ENCODE measurements at places on chromosomes 2 and 18. TPM values are rescaled to one million over a fixed set of nuclear protein-coding genes. Genes with fewer than 3 reads are reported as not detected.

DNA sequence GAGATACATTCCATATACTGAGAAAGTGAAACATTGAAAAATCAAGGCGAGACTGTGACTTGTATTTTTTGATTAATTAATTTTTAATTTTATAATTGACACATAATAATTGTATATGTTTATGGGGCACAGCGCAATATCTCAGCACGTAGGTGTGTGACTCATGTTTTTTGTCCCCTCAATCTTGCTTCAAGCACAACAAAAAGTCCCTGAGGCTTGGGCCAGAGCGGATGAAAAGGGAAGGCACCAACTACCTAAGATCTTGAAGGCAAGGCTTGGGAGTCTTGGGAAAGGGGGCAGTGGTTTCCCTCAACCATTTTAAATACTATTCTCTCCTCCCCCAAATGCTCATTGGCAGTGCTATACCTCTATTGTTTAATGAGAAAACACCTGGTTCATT lies 9.9 kb downstream of the SGPP2 start:
- H3K4me1 ChIP-seq: peaks cover 9% of the 10 kb centered on the region
- DNase-seq: no peak
- no peaks in the 10 kb centered on the region for H3K36me3 ChIP-seq
- no peaks in the 10 kb centered on the region for H3K27me3 ChIP-seq
- H3K27ac ChIP-seq: no peak overlapping the region
- H3K4me3 ChIP-seq: no peak overlapping the region

GRCh38 chr2:60054571-60055340 lies 498.7 kb downstream of the BCL11A start:
- no peak for DNase-seq
- no peak overlapping the region for H3K4me3 ChIP-seq
- no peaks in the 10 kb centered on the region for H3K36me3 ChIP-seq
- H3K27me3 ChIP-seq: no peaks in the 10 kb centered on the region
- H3K4me1 ChIP-seq: no peaks in the 10 kb centered on the region
- H3K27ac ChIP-seq: no peak overlapping the region

- no peak overlapping the region for H3K4me3 ChIP-seq
- no peaks in the 10 kb centered on the region for H3K36me3 ChIP-seq
- H3K4me1 ChIP-seq: no peaks in the 10 kb centered on the region
- H3K27me3 ChIP-seq: no peaks in the 10 kb centered on the region
These were observed 137.5 kb upstream of the CHAC2 start for GRCh38 chr2:53630026-53630606.

GRCh38 chr18:52345428-52345827 lies 5.4 kb downstream of the DCC start:
- no peaks in the 10 kb centered on the region for H3K4me1 ChIP-seq
- no peaks in the 10 kb centered on the region for H3K36me3 ChIP-seq
- DNase-seq: no peak
- peaks cover 17% of the 10 kb centered on the region for H3K27me3 ChIP-seq
- no peak overlapping the region for H3K4me3 ChIP-seq

- H3K27me3 ChIP-seq: no peaks in the 10 kb centered on the region
- H3K36me3 ChIP-seq: no peaks in the 10 kb centered on the region
- DNase-seq: no peak
- no peak overlapping the region for H3K4me3 ChIP-seq
These were observed 38.1 kb downstream of the FER1L5 start for GRCh38 chr2:96680561-96681141.

- H3K4me3 ChIP-seq: no peak overlapping the region
- no peaks in the 10 kb centered on the region for H3K4me1 ChIP-seq
- DNase-seq: no peak
- H3K27ac ChIP-seq: no peak overlapping the region
- no peaks in the 10 kb centered on the region for H3K36me3 ChIP-seq
These were observed 65.6 kb downstream of the COL5A2 start for GRCh38 chr2:189113963-189114362.

DNA sequence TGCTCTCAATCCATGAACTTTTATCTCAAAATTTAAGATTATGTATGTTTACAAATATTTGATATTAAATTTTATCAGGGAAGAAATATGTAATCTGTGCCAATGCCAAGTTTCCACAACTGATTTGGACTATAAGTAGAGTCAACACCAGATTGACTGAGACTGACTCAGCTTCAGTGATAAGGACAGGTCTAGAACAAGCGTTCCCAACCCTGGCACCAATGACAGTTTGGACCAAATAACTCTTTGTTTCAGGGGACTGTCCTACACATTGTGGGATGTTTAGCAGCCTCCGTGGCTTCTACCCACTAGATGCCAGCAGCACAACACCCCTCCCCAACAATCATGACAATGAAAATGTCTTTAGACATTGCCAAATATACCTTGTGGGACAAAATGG lies 165.3 kb downstream of the THADA start:
- H3K27ac ChIP-seq: no peak overlapping the region
- H3K36me3 ChIP-seq: no peaks in the 10 kb centered on the region
- H3K27me3 ChIP-seq: no peaks in the 10 kb centered on the region
- no peak overlapping the region for H3K4me3 ChIP-seq

DNA sequence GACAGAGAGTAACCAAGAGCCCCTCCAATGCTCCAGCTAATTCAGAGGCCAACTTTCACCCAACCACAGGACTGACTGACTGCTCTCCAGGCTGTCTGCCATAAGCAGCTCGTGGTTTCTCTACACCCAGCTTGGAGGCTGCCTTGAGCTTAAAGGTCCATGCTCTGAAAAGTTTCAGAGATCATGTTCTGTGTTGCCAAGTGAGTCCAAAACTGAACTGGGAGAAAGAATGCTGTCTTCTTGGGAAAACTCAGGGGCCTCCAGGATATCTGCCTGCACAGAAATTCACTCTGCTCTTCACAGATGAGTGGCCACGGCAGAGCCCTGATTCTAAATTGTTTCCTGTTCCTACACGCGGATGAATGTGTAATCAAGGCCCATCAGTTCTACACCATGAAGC lies 51.1 kb downstream of the LPIN2 start:
- peak overlapping the region; percentile 81 for H3K27ac ChIP-seq
- DNase-seq: no peak
- H3K36me3 ChIP-seq: no peaks in the 10 kb centered on the region
- no peak overlapping the region for H3K4me3 ChIP-seq
- peaks cover 70% of the 10 kb centered on the region for H3K4me1 ChIP-seq
- H3K27me3 ChIP-seq: no peaks in the 10 kb centered on the region

DNA sequence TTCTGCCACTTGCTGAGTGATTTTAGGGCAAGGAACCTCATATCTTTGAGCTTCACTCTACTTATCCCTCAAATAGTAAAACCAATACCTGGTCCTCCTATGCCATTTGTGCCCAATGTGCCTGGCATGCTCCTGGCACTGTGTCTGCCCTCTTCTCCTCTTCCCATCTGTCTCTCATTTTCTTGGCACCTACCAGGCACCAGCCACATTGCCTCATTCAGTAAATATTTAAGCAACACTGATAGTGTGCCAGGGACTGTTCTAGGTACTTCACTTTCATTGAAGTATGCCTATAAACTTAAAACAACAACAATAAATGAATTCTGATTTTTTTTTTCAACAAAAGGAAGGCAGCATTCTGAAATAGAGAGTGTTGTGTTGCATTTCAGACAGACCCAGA lies 15.1 kb upstream of the BOD1L2 start:
- H3K36me3 ChIP-seq: no peaks in the 10 kb centered on the region
- no peaks in the 10 kb centered on the region for H3K4me1 ChIP-seq
- no peak overlapping the region for H3K27ac ChIP-seq
- no peak for DNase-seq

- DNase-seq: peak; percentile 55
- no peaks in the 10 kb centered on the region for H3K4me1 ChIP-seq
These were observed 281.1 kb downstream of the GALR1 start for GRCh38 chr18:77530732-77531131.

DNA sequence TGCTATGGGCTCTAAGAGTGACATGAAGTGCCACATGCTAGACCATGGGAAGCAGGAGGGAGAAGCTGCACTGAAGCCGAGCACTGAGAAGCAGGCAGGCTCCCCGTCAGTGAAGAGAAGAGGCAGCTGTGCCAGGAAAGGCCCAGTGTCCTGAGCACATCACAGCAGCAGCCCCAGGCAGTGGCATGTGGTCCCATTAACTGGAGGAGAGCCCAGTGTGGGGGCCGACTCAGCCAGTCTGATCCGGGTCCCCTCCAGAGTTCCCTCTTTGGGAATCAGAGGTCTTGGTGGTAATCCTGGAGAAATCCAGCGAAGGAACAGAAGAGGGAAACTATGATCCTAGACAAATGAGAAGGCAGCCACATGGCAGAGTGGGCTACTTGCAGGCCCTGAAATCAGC lies 96.7 kb upstream of the ACAA2 start:
- no peaks in the 10 kb centered on the region for H3K36me3 ChIP-seq
- DNase-seq: no peak
- H3K4me3 ChIP-seq: no peak overlapping the region
- no peaks in the 10 kb centered on the region for H3K27me3 ChIP-seq
- H3K27ac ChIP-seq: no peak overlapping the region
- no peaks in the 10 kb centered on the region for H3K4me1 ChIP-seq

- no peaks in the 10 kb centered on the region for H3K36me3 ChIP-seq
- no peak overlapping the region for H3K4me3 ChIP-seq
- no peaks in the 10 kb centered on the region for H3K4me1 ChIP-seq
These were observed 70.2 kb upstream of the SH3BP4 start for GRCh38 chr2:234881413-234882241.

DNA sequence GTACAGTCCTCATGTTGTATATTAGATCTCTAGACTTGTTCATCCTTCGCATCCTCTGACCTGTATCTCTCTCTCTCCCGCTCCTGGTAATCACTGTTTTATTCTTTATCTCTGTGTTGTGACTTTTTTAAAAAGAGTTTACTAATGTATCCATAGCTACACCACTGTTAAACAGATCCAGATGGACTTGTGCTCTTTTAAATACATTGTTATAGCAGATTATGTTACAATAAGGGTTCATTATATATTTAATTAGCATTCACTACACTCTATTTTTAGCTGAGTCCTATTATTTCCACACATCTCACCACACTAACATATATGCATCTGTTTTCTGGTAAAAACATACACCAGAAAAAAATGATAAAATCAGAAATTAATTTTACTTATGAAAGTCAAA lies 90.5 kb downstream of the RBM43 start:
- DNase-seq: no peak
- no peak overlapping the region for H3K4me3 ChIP-seq
- H3K27ac ChIP-seq: no peak overlapping the region
- no peaks in the 10 kb centered on the region for H3K27me3 ChIP-seq

GRCh38 chr2:65277791-65278483 lies 50.3 kb downstream of the ACTR2 start:
- H3K27ac ChIP-seq: peak overlapping the region; percentile 71
- H3K4me1 ChIP-seq: peaks cover 34% of the 10 kb centered on the region
- peaks cover 19% of the 10 kb centered on the region for H3K36me3 ChIP-seq
- no peak overlapping the region for H3K4me3 ChIP-seq
- DNase-seq: peak; percentile 70

GRCh38 chr2:51903728-51904127 lies 871.8 kb upstream of the NRXN1 start:
- no peaks in the 10 kb centered on the region for H3K36me3 ChIP-seq
- no peak overlapping the region for H3K4me3 ChIP-seq
- no peak for DNase-seq
- H3K27ac ChIP-seq: no peak overlapping the region
- no peaks in the 10 kb centered on the region for H3K27me3 ChIP-seq
- no peaks in the 10 kb centered on the region for H3K4me1 ChIP-seq

DNA sequence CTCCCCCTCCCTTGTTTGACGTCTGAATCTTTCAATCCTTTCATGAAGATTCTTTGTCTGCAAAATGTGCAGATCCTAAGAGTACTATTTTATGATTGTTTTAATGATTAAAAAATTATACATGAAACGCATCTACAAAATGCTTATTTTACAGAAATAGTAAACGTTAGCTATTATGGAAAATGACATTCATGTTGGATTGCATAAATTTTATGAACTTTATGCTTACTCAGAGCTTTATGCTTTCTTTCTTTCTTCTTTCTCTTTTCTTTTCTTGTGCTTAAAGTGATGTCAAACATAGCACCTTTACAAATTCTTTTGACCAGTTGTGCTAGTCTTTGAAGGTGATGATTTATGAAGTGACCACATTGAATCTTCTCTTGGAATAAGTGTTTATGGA lies 805.4 kb downstream of the ADCYAP1 start:
- H3K4me1 ChIP-seq: no peaks in the 10 kb centered on the region
- DNase-seq: no peak
- no peak overlapping the region for H3K27ac ChIP-seq
- no peak overlapping the region for H3K4me3 ChIP-seq

- peak overlapping the region; percentile 19 for H3K27ac ChIP-seq
- peaks cover 21% of the 10 kb centered on the region for H3K4me1 ChIP-seq
- H3K27me3 ChIP-seq: no peaks in the 10 kb centered on the region
- H3K4me3 ChIP-seq: no peak overlapping the region
- DNase-seq: no peak
These were observed 21.0 kb downstream of the AGAP1 start for GRCh38 chr2:235514627-235515363.

DNA sequence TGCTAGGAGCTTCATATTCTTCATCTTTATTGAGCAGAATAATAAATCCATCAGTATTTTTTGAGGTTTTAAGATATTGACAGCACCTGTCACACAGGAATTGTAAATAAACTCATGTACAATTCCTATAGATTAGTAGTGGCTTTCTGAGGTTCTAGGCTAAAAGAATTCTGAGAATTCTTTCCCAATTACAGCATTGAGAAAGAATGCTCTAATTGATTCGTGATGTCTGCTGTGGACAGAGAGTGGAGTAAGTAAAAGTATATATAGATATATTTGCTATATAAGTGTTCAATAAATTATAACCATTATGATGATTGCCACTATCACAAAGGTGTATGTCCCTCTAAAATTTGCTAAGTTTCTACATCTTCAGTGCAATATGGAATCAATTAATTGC lies 186.5 kb upstream of the NRP2 start:
- no peak overlapping the region for H3K27ac ChIP-seq
- DNase-seq: no peak
- no peaks in the 10 kb centered on the region for H3K4me1 ChIP-seq
- no peaks in the 10 kb centered on the region for H3K36me3 ChIP-seq
- H3K27me3 ChIP-seq: no peaks in the 10 kb centered on the region
- H3K4me3 ChIP-seq: no peak overlapping the region

ALK gene
- polyA plus RNA-seq: 0.06 TPM

SOCS6 gene
- 24.1 TPM for polyA plus RNA-seq

AP1S3 gene
- polyA plus RNA-seq: 5.2 TPM

ZNF397 gene
- 86.9 TPM for polyA plus RNA-seq

MDH1B gene
- polyA plus RNA-seq: 4.3 TPM

RRM2 gene
- polyA plus RNA-seq: 85.8 TPM

STARD6 gene
- 0.42 TPM for polyA plus RNA-seq

CCDC85A gene
- polyA plus RNA-seq: 1.2 TPM
